C1 segment of cervical spinal cord (tissue), 14 donors: ENCODE measurements at places on chromosomes 16 and 17.

DNA sequence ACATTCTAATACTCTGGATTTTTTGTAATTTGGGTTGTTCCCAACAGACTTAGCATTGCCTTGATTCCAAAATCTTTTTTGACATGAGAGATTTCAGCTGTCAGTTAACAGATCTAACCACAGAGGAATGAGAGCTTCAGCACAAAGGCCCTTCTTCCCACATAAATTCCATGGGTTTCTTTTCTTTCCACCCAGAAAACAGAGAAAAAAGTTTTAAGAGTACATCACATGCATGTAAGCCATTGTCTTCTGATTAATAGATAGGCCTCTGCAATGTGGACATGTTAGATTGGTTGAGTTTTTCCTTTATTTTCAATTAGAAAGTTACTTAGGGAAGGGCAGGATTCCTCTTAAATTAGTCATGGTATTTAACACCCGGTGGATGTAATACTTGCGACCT, 939 bp downstream of the MYH8 start:
- DNase-seq = no peak

DNA sequence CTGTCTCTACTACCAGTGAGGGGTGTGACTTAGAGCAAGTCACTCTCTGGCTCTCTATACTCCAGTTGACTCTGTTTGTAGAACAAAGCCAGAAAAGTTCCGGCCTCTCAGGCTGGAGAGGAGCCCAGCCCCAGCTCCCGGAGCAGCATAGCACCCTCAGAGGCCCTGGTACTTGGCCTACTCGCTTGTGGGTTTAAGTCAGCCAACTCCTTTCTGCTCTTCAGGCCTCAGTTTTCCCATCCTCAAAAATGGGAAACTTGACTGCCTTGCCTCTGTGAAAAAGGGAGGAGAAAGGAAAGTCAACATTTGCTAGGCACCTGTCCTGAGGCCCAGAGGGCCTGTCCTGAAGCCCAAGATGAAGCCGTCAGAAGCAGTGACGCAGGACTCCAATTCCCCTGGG, 1.1 kb downstream of the CHST6 start:
- DNase-seq = no peak

- DNase-seq = no peak
Measured at GRCh38 chr17:73533781-73534180, 110.5 kb downstream of the SDK2 start.

DNA sequence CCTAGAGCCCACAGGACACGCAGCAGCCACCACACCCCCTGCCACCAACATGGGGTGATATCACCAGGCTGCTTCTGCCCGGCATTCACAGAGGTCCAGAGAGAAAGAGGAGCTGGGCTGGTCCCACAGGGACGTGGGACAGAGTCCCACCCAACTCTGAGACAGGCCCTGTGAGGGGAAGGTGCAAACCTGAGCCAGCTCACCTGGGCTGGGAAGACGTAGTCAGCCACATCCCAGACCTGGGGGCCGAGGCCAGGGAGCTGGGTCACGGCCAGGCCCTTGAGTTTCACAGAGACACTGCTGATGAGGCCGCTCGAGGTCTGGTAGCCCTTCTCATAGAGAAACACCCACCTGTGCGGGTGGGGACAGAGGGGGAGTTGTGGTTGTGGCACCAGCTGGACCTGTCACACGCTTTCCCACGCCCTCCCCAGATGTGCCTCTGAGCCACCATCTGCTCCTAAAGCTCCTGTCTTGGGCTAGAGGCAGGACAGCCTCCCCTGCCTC, 11.2 kb downstream of the P2RX1 start:
- no peak for DNase-seq

DNA sequence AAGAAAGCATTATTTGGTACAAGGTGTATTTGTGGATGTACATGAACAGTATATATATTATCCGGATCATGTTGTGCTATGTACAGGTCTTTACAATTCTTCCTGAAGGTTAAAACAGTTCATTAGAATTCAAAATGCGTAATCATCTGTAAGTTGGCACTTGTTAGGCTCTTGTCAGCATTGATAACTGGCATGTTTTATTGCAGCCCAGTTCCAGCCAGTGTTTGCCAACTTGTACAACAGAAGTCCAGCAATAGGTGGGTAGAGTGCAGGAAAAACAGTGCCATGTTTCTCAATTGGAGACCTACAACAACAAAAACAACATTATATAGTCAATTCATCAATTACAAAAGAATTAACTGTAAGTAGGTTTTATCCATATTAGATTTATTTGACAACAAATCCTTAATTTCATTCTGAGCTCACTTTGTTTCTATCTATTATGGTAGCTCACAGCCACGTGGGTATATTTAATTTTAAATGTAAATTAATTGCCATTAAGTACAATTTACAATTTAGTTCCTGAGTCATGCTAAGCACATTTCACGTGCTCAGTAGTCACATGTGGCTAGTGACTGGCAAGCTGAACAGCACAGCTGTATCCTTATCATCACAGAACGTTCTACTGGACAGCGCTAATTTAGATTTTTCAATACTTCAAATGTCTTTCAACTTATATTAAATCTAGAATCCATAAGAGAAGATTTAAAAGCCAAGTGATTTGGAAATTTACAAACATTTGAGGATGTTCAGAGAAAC, 8.6 kb upstream of the ANKFY1 start:
- no peak for DNase-seq

DNA sequence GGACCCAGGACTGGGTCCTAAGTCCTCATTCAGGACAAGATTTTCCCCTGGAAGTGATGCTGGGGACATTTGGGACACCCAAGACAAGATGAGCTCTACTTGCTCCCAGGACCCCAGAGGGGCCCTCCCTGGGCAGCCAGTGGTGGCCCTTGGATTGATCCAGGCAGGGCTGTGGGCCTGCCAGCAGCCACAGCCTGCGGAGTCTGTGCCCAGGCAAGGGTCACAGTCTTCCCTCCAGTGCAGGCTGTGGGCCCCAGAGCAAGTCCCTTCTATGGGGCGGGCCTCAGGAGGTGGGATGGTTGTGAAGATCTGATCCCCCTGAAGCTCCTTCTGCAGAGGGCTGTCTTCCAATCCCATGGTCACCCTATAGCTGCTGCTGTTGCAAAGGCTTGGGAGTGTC, 12.6 kb downstream of the CA7 start:
- no peak for DNase-seq

DNA sequence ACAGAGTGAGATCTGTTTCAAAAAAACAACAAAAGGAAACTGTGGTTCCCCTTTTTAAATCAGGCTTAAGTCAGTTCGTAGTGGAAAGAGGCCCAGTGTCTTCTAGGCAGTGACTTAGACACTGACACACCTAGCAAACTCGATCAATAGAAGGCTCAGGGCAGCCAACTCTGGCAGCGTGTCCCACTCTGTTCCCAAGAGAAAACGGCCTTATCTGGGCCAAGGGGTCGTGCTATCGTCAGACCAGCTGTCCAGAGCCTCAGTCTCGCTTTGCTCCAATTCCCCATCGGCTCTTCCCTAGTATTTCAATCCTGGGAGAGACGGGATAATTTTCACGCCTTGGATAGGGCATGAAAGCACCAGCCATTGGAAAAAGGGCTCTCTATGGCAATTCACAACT, 72.9 kb downstream of the SLC5A11 start:
- DNase-seq = no peak

DNA sequence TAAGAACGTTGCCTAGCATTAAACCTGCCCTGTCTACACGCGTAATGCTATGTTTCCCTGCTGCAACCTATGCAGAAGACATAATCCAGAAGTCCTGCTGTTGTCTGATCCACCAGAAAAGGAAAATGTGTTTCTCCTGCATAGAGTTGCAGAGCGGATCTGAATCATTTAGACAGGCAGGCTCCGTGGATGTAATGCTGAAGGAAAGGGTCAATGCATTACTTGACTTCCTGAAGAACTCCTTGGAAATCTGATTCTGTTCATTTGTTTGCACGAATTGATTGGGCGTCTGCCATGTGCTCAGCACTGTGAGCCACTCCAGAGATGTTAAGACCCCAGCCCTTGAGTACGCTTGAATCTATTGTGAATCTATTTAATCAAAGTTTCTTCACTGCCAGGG, 83.4 kb downstream of the FOXL1 start:
- no peak for DNase-seq

- DNase-seq = no peak
Measured at GRCh38 chr16:2154533-2155090, 970 bp upstream of the TRAF7 start.

GRCh38 chr17:78380370-78380769, 1.9 kb downstream of the PGS1 start:
- no peak for DNase-seq

DNA sequence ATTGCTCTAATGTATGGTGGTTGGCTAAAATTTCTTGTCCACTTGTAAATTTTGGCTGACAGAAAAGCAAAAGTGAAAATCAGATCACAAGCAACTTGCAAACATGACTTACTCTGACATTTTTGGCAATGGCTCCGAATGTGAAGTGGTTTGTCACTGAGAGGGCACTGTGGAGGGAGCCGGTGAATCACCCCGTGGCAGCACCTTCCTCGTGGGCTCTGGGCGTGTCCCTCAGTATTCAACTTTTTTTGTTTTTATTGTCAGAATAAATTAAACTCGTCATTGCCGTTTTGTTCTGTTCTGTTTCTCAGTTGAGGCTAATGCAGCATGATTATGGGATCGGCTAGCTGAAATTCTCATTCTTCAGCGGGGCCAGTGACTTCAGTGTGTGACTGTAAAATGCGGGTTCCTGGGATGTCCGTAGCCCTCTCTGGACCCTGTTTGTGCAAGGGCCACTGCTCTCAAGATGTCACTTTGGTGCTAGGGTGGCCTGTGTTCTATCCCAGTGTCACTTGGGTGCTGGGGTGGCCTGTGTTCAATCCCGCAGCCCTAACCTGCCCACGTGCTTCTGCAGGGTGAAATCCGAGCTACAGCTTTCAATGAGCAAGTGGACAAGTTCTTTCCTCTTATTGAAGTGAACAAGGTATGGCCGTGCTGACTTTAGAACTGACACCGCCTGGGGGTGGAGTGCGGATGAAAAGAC, 48.8 kb downstream of the RPA1 start:
- no peak for DNase-seq

GRCh38 chr17:56779898-56780777, 53.6 kb downstream of the C17orf67 start:
- DNase-seq = peak; percentile 52

GRCh38 chr17:70091696-70092095, 16.7 kb downstream of the KCNJ16 start:
- DNase-seq = no peak

GRCh38 chr17:29592850-29593551, at the start of gene ANKRD13B:
Gene ANKRD13B (plus strand): TSS chr17:29593132. CDS start chr17:29593622, 490 bp downstream.
- peak; percentile 35 for DNase-seq

DNA sequence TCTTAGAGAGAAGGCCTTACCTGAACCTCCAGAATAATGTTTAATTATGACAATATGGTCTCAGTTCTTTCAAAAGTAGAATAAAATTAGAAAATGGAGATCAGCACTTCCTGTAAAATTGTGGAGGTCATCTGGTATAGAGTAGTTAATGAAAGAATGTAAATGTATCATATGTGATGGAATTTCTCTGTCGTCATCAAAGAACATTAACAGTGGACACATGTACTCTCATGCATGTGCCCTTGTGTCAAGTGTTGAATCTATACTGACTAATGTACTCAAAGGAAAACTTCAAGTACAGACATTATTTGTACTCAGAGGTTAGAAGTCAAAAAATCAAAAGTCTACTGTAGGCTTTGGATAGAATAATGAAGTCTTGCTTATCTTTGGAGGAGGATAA, 129.2 kb upstream of the MYOCD start:
- DNase-seq = no peak

GRCh38 chr16:87636741-87637140, 34.4 kb downstream of the JPH3 start:
- no peak for DNase-seq

DNA sequence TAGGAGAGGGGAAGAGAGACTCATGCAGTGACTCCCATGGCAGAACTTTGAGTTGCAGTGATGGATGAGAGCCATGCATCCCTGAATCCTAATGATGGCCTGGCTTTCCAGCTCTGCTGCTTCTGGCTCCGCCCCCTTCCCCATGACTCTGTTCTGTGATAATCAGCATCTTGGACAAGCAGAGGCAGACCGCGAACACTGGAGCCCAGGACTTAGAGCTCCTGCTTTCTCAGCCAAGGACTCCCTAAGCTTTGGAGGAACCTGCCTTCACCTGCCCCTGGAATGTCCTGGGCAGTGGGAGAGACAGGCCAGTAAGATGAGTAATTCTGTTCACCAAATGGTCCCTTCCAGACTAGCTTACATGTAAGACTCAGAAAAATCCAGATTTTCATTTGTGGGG, 12.5 kb downstream of the CCDC92B start:
- no peak for DNase-seq
